ENCODE measurements at places on chromosomes 7 and 10. TPM values are rescaled to one million over a fixed set of nuclear protein-coding genes. Genes with fewer than 3 reads are reported as not detected.

Gene CHN2
- total RNA-seq: 20.2 TPM

Gene TLX1
- total RNA-seq: not detected

Gene CACNA2D1
- 46.1 TPM for total RNA-seq

Gene CLRN3
- total RNA-seq: not detected

Gene ABHD11
- total RNA-seq: 21.5 TPM

Gene SLC29A4
- 4.0 TPM for total RNA-seq

Gene CCDC3
- total RNA-seq: 4.7 TPM

Gene CDC14C
- total RNA-seq: not detected

Gene GPRIN2
- not detected for total RNA-seq

Gene COL17A1
- 0.43 TPM for total RNA-seq

Gene ZPBP
- not detected for total RNA-seq

Gene VWDE
- total RNA-seq: not detected

Gene ZWINT
- total RNA-seq: 2.0 TPM

Gene NFE2L3
- total RNA-seq: 1.4 TPM

Gene PLXDC2
- 13.1 TPM for total RNA-seq

Gene NKX2-3
- total RNA-seq: not detected

Gene SPDYE16
- total RNA-seq: not detected

Gene HOXA6
- not detected for total RNA-seq

Gene ZFAND2A
- 5.9 TPM for total RNA-seq

Gene ELOVL3
- not detected for total RNA-seq

Gene CYP3A4
- not detected for total RNA-seq

Gene CYP2E1
- total RNA-seq: 0.89 TPM

Gene SP8
- total RNA-seq: not detected

Gene ADAMTS14
- 0.43 TPM for total RNA-seq

Gene AKR1D1
- total RNA-seq: not detected

Gene NRAP
- 1,026 TPM for total RNA-seq

Gene TUBAL3
- total RNA-seq: not detected

Gene NEUROG3
- total RNA-seq: not detected
